NCI-H1436 treated with DMSO at 0.1 percent for 48 hours (cell line): ENCODE measurements at places on chromosomes 13 and 19.

DNA sequence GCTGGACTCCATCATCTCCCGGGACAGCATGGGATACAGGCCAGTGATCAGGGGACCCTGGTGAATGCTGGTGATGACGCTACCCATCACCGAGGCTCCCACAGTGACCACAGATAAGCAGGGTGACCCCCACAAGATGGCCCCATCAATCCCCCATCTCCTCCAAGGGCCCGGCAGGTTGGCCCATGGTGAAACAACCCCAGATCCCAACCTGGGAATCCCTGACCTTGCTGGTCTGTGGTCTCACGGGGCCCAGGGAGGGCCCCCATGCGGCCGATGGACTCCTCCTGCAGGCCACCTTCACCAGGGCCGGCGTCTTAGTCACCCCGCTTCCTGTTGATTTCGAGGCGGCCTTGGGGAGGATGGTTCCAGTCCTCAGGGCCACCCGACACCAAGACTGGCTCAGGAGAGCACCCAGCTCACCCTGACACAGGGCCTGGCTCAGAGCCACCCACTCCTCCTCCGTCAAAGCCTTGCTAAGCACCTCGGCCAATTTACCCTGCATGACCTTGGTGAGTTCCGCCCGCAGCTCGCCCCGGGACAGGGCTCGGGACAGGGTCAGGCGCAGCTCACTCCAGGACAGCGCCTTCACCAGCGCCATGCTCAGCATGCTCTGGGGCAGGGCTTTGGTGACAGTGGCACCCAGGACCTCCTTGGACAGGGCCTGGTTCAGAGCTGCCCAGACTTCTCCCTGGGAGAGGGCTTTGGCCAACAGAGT, 10.0 kb downstream of the IQCN start:
- DNase-seq = no peak

DNA sequence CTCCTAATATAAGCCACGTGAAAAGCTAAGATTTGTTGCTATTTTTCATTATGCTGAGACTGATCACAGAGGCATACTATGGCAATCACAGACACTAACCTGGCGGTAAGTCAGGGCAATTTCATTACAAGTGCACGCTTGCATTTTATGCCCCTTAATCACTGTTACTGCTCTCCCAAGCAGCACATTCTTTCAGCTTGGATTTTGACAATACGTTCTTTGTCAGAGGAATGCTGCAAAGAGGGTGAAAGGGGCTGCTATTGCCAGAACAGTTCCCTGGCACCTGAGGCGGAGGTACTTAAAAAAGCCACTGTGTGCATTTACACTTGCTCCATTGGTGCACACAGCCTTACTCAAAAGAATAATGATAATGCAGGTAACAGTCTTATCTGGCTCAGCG, 346.6 kb downstream of the RFC3 start:
- no peak for DNase-seq

- DNase-seq = no peak
Measured at GRCh38 chr13:23510544-23510916, 59.7 kb upstream of the TNFRSF19 start.

DNA sequence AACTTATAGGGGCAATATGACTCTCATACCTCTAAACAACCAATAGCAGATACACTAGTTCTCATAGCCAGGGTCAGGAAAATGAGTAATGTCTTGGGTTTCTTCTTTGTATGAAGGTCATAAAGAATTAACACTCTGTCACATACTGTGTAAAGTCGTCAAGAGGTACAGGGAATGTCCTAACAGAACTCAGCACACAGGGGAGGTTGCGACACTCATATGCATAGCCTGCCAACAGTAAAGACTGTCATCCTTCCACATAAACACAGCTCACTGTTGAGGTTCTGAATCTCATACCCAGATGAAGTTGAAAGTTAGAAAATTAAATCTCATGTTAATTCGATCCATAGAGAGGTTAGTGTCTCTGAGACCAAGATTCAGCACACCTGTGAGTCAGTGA, 34.2 kb upstream of the ZNF254 start:
- no peak for DNase-seq

- DNase-seq = peak; percentile 94
Measured at GRCh38 chr19:48965040-48965805, at the start of gene FTL. FTL (plus strand) TSS chr19:48965309; CDS start chr19:48965508, 199 bp downstream.

GRCh38 chr13:23472189-23472588, 38.7 kb upstream of the SACS start:
- no peak for DNase-seq

DNA sequence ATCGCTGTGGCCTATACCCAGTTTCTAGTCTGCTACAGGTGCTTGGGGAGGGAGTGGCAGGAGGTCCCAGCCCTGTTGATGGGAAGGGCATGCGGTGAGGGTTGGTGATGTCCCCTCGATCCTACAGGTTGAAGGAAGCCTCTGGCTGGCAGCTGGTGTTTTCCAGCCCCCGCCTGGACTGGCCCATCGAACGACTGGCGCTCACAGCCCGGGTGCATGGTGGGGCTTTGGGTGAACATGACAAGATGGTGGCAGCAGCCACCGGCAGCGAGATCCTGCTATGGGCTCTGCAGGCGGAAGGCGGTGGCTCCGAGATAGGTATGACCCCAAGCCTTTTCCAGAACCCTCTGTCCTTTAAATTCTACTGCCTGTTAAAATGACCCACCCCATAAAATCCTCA, 3.9 kb downstream of the SHKBP1 start:
- DNase-seq = no peak

- DNase-seq = no peak
Measured at GRCh38 chr19:57308514-57308913, 11.8 kb upstream of the ZNF543 start.

DNA sequence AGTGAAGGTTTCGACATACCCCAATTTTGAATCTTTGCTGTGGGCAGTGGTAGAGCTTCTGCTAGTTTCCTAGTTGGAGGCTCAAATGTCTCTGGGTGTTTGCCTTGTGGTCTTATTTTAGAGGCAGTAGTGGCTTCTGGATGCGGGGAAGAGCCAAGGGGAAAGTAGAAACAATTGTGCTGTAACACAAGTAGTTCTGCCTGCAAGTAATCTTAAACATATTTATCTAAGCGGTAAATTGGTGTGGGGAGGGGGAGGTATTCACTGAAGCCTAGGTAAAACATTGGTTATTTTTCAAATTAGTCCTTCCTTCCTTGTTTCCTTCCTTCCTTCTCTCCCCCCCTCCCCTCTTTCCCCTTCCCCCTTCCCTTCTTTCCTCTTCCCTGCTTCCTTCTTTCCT, at the start of gene PCDH20:
Gene PCDH20, minus strand, starts transcription at position 101 of the 400 bp plus-strand sequence. CDS start 691 bp downstream, outside the sequence.
- DNase-seq = no peak

GRCh38 chr19:44904426-44904994, 1.1 kb upstream of the APOE start:
- DNase-seq = no peak

DNA sequence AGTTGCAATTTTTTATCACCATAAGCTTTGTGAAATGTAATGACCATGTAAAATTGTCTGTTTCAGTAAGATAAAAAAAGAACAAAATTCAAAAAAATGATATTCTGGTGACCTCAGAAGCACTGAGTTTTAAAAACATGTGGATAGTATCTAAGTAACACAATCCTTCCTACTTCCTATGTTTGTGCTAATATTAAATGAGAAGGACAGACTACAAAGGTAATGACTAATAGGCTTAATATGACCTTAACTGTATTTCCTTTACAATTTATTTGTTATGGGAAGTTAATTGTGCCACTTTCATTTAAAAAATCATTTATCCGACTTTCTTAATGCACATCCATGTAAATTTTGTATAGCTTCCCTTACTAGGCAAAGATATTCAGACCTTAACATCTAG, 1030.4 kb upstream of the ATXN8OS start:
- no peak for DNase-seq

GRCh38 chr19:3360421-3361383, 5.7 kb upstream of the NFIC start:
- no peak for DNase-seq

GRCh38 chr19:46529622-46530451, 34.2 kb upstream of the PNMA8B start:
- no peak for DNase-seq

GRCh38 chr13:44433863-44434765, 60.5 kb downstream of the SERP2 start:
- no peak for DNase-seq

DNA sequence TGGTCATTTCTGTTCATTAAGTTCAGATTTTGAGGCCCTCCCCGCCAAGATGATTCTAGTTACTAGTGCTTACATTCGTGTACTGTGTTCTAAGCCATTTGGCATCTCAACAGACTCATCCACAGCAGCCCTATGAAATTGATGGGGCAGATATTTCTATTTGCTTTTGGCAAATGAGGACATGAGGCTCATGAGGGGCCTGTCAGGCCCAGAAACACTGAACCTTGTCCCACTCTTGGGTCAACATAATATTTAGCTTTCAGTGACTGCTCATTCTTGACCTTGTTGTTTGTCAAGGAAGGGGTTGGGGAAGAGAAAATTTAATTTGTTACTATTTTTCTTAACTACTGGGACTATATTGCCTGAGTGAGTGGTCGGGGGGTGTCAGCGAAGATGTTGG, 92.3 kb upstream of the RNF113B start:
- no peak for DNase-seq

GRCh38 chr19:14434543-14435319, 1.6 kb downstream of the PKN1 start:
- no peak for DNase-seq

GRCh38 chr19:5064896-5065295, 96.0 kb downstream of the KDM4B start:
- DNase-seq = no peak

GRCh38 chr19:18742838-18743783, 48.0 kb downstream of the COMP start:
- DNase-seq = no peak

GRCh38 chr19:53810187-53810546, 13.9 kb downstream of the NLRP12 start:
- DNase-seq = no peak

DNA sequence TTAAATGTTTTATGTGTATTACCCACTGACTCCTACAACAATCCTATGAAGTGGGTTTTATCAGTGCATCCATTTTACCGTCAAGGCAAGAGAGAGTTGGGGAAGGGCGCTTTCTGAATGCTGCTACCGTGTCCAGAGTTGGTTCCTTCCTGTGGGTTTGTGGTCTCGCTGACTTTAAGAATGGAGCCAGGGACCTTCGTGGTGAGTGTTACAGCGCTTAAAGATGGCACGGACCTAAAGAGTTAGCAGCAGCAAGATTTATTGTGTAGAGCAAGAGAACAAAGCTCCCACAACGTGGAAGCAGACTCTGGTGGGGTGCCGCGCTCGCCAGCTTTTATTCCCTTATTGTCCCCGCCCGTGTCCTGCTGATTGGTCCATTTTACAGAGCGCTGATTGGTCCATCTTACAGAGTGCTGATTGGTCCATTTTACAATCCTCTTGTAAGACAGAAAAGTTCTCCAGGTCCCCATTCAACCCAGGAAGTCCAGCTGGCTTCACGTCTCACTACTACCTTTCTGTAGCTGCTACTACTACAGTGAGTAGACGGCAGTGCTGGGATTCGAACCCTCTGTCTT, 6.1 kb downstream of the OSCAR start:
- DNase-seq = no peak

GRCh38 chr19:48967346-48968178, 2.5 kb downstream of the FTL start:
- no peak for DNase-seq

- DNase-seq = no peak
Measured at GRCh38 chr13:102620516-102620915, 23.7 kb downstream of the TPP2 start.

GRCh38 chr19:44643605-44644401, at the start of gene PVR:
PVR (plus strand) TSS chr19:44643910; CDS start chr19:44644097, 187 bp downstream.
- no peak for DNase-seq

- DNase-seq = no peak
Measured at GRCh38 chr19:32887572-32888215, 18.1 kb upstream of the SLC7A9 start.

DNA sequence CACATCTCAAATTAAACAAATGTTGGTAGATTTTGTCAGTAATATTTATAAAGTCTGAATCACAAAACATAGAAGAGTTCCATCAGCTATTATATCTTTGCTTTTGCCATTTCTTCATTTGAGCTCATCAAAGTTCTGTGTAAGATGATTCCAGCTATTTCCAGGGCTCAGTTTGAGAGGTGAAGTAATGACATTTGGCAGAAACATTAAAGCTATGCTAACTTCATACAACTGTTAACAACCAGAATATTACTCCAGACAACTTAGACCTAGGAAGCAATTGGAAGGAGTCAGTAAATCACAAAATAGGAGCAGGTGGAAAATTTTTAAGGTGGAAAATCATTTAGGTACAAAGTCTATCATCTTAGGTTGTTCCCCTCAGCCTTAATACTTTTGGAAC, 76.2 kb upstream of the CSNK1A1L start:
- DNase-seq = no peak

- DNase-seq = no peak
Measured at GRCh38 chr13:111210544-111211469, 95.7 kb downstream of the ARHGEF7 start.

GRCh38 chr13:48393698-48394085, 19.2 kb downstream of the LPAR6 start:
- no peak for DNase-seq

DNA sequence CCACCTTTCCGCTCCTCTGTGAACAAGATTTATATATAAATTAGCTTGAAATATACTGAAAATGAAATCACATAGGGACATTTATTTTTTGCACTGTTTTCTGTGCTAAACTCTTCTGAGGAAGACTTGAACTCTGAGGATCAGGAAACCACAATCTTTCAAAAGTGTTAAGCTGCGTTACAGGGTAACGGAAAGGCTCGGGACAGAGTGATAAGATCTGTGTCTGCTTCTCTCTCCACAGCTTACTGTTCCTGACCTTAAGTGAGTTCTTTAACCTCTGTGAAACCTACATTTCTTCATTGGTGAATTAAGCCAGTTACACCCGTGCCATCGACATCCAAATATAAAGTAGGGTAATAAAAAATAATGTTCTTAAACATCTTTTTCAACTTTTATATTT, 38.9 kb downstream of the DACH1 start:
- no peak for DNase-seq

- DNase-seq = no peak
Measured at GRCh38 chr13:44904967-44905366, 84.3 kb downstream of the NUFIP1 start.

GRCh38 chr13:77781808-77782207, 84.3 kb downstream of the SLAIN1 start:
- DNase-seq = no peak

DNA sequence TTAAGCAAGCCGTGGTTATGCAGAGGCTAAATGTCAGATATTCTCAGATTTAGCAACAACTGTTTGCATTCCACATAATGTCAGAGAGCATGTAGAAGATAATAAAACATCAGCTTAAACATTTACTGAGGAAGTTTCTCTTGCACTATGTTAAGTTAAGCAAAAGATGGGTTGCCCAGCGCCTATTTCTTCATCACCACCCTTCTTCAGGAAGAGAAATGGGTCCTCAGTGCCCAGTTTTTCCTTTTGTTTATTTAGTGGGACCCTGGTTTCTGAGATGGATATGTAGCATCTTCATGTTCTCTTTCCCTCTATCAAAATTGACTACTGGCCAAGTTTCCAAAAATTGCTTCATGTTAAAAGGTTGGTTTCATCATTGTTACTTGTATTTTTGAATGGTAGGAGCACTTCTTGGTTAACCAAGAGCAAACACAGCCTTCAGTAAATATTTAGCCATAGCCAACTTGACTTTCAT, 356.8 kb downstream of the RFC3 start:
- DNase-seq = no peak
